ENCODE measurements at places on chromosomes 13 and 19.

DNA sequence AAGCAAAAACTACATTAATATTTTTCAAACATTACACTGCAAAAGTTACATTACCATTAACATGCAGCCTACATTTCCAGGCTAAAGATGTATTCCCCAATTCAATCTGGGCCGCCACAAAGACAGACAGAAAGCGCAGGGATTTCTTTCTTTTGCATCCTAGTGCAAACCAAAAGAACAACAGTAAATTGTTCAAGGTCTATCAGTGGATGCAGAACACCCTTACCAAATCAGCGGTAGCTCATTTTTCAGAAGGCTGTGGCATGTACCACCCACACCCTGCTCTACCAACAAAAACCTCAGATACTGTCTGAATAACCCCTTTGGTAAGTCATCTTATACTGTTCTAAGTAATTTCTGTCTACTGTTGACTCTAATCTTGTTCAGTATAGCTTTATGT, 3.6 kb downstream of the TPT1 start:
- no peak for DNase-seq

GRCh38 chr19:632579-633067, 714 bp downstream of the POLRMT start:
- DNase-seq = peak; percentile 37

DNA sequence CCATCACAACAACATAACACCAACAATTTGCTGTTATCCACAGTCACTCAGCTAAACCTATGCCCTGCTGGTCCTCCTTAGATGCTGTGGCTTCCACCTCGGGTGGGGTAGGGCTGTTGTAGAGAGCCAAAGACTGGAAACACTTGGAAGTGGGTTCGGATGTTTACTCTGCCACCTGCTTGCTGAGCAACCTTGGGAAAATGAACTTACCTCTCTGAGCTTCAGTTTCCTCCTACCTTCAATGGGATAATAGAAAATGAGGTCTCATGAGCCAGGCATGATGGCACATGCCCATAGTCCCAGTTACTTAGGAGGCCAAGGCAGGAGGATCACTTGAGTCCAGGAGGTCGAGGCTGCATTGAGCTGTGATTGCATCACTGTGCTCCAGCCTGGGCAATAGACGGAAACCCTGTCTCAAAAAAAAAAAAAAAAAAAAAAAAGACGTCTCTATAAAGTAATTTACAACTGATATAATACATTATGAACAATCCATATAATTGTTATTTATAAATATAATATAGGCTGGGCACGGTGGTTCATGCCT, 3.3 kb upstream of the SYCN start:
- no peak for DNase-seq

GRCh38 chr13:99199541-99200431, 868 bp upstream of the UBAC2 start:
- DNase-seq = no peak

DNA sequence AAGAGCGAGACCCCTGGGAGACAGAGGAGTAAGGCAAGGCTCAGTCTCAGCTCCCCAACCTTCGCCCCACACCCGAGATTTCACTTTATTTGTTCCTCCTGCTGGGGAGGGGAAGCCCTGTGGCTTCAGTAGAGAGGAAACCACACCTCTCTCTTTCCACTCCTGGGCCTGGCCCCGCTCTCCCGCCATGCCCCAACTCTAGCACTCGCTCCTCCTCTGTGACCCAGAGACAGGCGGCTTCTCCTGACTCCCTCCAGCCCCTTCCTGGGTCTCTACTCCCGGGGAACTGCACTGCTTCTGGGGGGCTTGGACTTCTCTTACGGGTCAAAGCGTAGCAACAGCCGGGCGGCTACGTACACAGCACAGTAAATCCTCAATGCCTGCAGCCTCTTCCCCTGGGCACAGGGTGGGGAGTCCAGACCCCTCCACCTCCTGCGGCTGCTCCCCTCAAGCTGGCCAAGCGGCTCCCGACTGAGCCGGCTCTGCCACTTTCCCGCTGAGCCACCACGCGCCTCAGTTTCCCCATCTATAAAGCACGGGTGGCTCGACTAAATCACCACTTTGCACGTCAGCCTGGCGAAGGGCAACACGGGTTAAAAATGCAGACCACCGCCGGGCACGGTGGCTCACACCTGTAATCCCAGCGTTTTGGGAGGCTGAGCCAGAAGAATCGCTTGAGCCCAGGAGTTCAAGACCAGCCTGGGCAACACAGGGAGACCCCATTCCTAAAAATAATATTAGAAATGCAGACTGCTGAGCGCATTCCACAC, 1.4 kb downstream of the RNF126 start:
- DNase-seq = peak; percentile 49

DNA sequence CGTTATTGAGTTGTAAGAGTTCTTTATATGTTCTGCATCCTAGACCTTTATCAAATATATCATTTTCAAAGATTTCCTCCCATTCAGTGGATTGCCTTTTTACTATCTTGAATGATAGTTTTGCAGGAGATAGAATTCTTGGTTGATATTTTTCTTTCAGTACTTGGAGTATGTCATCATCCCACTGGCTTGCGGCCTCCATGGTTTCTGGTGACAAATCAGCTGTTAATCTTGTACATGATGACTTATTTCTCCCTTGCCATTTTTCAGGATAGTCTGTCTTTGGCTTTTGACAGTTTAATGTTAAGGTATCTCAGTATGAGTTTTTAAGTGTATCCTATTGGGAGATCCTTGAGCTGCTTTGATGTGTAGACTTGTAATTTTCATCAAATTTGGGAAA, 8.5 kb downstream of the ZNF557 start:
- DNase-seq = no peak

- no peak for DNase-seq
These were observed 345.5 kb upstream of the TSHZ3 start for GRCh38 chr19:31694761-31695160.

DNA sequence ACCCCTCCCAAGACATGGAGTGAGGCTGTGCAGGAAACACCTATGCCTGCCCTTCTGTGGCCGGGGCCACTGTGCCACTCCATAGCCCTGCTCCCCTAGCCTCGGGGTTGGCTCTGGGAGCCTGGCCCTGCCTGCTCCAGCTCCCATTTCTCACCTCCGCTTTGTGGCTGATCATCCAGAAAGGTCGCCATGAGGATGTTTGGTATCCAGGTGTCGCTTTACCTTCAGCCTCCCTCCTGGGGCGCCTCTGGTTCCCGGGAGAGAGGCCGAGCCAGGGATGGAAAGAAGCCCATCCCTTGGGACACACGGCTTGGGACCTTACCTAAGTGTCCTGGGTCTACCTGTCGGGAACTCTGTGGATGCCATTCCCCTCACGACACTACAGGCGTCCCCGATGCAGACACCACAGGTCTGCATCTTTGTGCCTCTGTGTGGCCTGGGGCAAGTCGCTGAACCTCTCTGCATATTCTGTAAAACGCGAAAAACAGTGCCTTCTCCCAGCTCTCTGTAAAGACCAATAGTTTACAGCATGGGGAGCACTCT, 3.4 kb upstream of the MCF2L start:
- no peak for DNase-seq

DNA sequence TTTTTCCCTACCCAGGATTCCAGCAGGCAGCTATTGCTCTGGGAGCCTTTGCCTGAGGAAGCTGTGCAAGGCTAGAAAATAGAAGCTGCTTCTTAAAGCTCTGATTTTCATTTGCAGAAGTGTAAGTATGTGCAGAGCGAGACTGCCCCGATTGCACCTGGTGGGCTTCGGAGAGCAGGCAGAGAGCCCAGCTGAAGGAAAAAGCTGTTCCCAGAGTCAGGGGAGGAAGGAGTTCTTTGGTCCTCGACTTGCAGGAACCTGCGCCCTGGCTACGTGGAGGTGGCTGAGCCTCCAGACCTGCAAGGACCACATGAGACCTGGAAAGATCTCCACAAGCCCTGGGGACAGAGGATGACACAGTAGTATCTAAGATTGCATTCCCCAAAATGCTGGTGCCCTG, 235.0 kb upstream of the ARGLU1 start:
- DNase-seq = no peak

GRCh38 chr19:40594255-40594654, 6.9 kb upstream of the LTBP4 start:
- DNase-seq = no peak

DNA sequence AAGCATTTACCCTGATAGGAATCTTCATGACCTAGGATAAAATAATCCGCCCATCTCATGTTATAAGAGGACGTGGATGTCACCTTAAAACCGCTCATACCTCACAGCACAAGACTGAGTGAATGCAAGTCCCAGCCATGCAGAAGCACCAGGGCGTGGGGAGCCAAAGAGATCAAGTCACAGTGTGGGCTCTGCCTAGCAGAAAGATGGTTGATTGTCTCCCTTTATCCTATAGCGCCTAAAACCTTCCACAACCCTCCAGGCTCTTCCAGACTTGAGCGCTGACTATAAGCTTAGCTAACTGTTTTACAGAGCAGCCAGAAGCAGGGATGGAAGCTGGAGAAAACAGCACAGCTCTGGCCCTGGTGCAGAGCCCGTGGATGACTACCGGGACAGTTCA, 6.8 kb upstream of the ANKRD10 start:
- no peak for DNase-seq

DNA sequence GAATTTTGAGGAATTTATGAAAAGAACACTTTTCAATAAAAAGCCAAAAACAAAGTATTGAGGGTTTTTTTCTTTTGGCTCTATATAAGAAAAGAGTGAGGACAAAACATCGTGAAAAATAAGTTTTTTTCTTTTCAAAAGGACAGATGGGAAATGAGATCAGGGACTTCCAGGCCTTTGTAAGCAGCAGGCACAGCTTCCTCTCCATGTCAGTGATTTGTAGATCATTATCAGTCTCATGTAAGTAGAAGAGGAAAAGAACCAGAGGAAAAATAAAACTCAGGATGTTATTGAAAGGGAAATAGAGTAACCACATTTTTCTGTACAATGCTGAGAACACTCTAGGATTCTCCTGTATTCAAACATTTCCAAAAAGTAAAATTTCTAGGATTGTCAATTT, 29.9 kb downstream of the DOCK9 start:
- no peak for DNase-seq

DNA sequence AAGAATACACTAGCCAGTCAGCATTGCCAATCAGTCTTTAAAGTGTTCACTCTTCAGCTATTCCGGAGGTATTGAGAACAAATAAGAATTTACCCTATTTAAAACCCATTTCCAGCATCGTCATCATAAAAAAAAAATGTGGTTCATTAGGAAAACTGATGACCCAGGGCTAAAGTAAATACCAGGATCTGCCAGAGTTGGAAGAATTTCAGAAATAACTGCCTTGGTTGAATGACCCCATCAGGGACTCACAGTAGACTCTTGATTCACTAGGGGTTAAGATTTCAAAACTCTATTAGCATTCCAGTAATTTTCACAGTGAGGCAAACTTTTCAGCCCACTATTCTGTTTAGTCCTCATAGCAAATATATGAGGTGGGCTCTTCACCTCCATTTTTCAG, 377.0 kb downstream of the ITGBL1 start:
- no peak for DNase-seq

GRCh38 chr13:87208636-87209035, 462.5 kb upstream of the SLITRK5 start:
- no peak for DNase-seq

DNA sequence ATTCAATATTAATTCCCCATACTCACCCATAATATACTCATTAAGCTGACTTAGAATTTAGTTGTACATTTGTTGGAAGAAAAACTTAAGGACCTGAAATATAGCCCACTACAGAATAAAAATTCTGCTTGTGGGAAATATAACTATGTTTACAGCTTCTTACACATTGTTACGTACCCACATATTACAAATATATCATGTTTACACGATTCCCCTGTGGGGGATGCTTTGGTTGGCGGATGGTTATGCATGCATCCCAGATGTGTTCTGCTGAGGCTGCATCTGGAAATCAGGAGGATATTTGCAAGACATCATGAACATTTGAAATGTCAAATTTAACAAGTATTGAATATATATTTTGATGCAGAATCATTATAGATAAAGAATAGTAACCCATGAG, 79.5 kb upstream of the KL start:
- no peak for DNase-seq
